ENCODE measurements at places on chromosomes 7 and 10. TPM values are rescaled to one million over a fixed set of nuclear protein-coding genes. Genes with fewer than 3 reads are reported as not detected.
A peak's percentile ranks its signal among the peaks of the same experiment; 100 is the strongest.

GRCh38 chr10:86689146-86689545 is 20.8 kb downstream of the LDB3 start:
- DNase-seq: no peak

DNA sequence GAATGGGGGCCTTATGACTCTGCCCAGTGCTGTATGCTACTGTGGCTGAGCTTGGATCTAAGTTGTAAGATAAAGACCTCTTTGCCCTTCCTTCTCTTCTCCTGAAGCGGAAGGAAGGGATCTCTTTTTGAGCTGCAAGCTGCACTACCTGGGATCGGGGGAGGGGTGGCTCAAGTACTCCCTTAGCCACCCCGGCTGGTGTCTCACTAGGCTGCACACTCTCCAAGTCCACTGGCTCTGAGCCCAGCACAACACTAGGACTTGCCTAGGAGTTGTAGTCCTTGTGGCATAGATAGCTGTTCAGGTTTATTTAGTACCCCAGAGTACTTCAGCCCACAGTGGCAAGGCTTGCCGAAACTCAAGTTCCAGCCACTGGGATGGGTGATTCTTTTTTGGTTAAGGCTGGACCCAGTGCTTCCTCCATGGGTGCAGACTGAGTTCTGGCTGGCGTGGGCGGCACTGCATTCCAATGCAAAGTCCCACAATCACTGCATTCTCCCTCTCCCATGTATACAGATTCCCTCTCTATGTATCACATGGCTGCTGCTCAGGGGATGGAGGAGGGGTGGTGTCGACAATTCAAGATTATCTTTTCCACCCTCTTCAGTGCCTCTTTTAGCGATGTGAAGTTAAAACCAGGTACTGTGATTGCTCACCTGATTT is 76.2 kb upstream of the SLC25A13 start:
- no peak for DNase-seq

DNA sequence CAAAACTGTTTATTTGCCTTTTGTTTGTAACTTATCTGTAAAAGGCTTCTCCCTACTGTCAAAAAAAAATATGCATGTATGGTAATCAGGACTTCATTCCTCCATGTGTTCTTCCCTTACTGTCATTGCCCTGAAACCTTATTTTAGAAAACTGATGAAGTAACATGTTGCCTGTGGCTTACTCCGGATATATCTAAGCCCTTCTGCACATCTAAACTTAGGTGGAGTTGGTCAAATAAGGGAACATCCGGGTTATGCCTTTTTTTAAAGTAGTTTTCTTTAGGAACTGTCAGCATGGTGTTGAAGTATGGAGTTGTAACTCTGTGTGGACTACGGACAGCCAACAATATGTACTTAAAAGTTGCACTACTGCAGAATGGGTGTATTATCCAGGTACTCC is 6.2 kb downstream of the SAR1A start:
- no peak for DNase-seq

GRCh38 chr10:60293581-60294175 is 96.0 kb downstream of the ANK3 start:
- DNase-seq: no peak

DNA sequence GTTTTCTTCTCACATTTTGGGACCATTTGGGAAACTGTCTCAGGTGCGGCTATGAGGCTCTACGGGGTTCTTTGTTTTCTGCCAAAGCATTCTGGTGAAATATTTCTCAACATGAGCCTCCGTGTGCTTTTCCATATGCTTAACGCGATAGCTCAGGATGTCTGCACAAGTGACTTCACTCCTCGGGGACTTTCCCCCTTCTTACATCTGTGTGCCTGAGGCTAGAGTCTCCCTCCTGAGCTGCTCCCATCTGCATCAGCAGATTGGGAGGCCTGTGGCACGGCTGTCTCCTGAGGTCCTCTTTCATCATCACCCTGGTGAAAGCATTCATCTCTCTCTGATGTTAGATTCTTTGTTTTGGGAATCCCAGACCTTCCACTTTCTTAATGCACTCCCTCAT is 1190.9 kb downstream of the TYW1 start:
- no peak for DNase-seq

- no peak for DNase-seq
Observed at GRCh38 chr7:139741239-139741638, 36.6 kb downstream of the HIPK2 start.

- DNase-seq: peak; percentile 47
Observed at GRCh38 chr10:14063531-14064285, 267.0 kb downstream of the FRMD4A start.

DNA sequence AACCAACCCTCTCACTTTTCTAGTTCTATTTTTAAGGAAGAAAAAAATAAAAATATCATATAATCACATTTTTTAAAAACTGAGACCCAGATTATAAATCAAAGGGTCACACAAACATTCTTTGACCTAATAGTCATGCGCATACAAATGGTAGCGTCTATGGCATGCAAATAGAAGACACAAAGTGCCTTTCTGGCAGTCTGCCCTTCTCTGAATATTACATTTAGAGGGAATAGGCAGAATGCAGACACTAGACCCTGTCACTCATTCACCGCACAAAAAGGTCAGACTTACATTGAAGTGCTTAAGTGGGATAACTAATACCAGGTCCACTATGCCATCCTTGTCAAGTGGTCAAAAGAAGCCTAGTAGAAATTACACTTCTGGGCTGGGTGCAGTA is 26.5 kb upstream of the FHIP2A start:
- DNase-seq: no peak

DNA sequence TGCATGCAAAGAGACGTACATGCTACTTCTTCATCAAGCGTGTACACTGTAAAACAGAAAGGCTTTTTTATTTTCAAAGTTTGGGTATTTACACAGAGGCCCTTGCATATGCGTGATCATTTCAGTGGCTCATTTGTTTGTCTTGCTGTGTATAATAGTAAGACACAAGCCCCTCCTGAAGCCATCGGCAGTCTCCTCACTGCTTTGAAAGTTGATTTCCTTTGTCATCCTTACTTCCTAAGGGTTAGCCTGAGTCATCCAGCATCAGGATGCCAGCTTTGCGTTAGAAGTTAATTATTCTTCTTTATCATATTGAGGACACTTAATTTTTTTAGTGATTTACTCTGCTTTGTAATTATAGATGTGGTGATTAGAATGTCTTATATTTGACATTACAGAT is 72.5 kb upstream of the CTBP2 start:
- DNase-seq: no peak

DNA sequence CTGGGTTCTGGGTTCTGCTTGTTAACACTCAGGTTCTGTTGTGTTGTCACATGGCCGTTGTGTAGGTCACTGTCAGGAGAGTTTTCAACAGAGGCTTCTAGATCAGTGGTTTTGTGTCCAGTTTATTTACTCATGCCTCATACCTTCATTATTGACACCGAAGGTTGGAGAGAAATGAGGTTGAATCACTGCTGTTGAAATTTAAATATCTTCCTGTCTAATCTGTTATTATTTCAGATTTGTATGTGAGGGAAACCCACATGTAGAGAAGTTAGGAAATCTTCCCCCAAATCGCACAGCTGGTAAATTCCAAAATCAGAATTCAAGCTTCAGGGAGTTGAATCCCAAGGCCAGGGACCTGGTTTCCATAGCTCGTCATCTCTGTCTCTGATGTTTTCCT is 28.3 kb upstream of the KLF6 start:
- no peak for DNase-seq

GRCh38 chr7:157947504-157947903 is 610.7 kb downstream of the DNAJB6 start:
- DNase-seq: no peak

GRCh38 chr10:62934258-62934657 is 118.1 kb upstream of the EGR2 start:
- DNase-seq: no peak

GRCh38 chr7:105017657-105018365 is 3.8 kb downstream of the KMT2E start:
- DNase-seq: no peak

DNA sequence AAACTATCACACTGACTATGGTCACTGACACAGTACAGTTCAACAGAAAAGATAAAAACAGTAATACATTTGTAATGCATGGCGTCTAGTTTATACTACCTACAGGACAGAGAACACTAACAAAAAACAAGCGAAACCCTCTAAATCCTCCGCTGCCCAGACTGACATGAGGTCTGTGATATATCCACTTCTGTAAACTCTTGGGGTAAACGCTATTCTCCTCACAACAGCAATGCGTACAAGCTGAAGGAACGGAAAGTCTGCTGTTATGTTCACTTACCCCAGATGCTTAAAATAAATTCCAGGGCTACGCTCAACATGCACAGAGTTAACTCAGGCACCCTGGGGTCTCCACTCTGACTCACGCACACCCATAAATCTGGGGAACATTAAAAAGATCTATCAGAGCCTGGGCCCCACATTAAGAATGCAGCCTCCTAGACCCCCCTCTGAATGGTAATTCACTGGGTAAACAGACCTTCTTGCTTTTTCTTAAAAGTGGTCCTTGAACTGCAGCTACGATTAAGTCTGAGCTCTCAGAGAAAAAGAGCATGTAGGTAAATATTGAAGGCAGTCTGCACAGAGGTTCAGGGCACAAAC is 105.6 kb downstream of the CTBP2 start:
- no peak for DNase-seq

- no peak for DNase-seq
Observed at GRCh38 chr10:21020545-21020944, 123.4 kb upstream of the NEBL start.

DNA sequence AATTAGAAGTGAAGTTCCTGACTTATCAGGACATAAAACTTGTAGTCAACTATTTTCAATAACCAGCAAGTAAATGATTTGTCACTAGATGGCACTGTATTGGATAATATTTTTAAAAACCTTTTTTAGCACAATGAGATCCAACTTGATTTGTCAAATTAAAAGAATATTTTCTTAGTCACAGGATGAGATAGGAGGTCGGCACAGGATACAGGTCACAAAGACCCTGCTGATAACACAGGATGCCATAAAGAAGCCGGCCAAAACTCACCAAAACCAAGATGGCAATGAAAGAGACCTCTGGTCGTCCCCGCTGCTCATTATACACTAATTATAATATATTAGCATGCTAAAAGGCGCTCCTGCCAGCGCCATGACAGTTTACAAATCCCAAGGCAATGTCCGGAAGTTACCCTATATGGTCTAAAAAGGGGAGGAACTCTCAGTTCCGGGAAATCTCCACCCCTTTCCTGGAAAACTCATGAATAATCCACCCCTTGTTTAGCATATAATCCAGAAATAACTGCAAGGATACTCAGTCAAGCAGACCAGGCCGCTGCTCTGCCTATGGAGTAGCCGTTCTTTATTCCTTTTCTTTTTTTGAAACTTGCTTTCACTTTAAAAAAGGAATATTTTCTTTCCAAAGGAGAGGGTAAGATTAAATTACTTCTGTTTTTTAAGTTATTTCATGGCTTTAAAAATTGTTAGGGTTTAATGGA is 255.7 kb upstream of the MKLN1 start:
- peak; percentile 63 for DNase-seq

DNA sequence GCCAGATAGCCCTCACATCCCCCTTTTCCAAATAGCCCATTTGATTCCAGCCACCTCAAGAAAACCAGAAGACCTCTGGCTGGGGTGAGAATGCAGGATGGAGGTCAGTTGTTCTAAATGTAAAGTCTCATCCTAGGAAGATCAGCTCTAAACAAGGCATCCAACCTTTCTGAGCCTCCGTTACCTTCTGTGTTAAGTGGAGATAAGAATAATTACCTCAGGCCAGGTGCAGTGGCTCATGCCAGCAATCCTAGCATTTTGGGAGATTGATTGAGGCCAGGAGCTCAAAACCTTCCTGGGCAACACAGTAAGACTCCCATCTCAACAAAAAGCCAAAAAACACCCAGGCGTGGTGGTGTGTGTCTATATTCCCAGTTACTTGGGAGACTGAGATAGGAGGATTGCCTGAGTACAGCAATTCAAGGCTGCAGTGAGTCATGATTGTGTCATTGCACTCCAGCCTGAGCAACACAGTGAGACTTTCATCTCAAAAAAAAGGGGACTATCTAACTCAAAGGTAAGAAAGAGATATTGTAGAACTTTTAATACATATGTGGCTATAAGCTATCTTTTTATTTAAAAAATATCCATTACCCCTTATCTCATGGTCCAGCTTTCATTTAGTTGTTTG is 43.5 kb downstream of the PRTFDC1 start:
- no peak for DNase-seq

- DNase-seq: no peak
Observed at GRCh38 chr7:128427289-128427891, 17.6 kb upstream of the IMPDH1 start.

- no peak for DNase-seq
Observed at GRCh38 chr10:63294781-63295180, 161.7 kb downstream of the NRBF2 start.

DNA sequence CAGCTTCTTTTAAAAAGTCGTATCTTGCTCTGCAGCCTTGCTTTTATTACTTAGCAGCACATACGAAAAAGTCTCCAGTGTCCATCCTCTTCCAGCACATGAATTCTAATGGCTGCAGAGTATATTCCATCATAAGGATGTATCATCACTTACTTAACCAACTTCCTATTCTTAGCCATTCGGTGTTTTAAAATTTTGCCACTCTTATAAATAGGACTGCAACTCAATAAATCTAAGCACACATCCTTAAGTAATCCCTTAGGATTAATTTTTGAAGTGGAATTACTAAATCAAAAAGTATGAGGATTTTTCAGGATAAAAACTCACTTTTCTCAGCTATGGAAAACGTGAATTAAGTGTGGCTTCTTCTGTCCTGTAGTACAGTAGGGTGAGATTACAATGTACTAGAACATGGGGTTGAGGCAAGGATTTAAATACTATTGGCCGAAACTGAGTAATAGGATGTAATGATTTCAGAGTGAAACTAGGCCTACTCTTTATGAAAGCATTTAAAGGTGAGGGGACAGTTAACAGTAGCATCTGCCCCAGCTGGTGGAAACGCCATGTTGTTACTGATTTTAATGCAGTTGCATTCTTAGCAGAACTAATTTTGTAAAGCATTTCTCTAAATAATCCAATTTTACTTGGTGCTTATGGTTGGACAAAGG is 1035.5 kb downstream of the LRMDA start:
- no peak for DNase-seq

DNA sequence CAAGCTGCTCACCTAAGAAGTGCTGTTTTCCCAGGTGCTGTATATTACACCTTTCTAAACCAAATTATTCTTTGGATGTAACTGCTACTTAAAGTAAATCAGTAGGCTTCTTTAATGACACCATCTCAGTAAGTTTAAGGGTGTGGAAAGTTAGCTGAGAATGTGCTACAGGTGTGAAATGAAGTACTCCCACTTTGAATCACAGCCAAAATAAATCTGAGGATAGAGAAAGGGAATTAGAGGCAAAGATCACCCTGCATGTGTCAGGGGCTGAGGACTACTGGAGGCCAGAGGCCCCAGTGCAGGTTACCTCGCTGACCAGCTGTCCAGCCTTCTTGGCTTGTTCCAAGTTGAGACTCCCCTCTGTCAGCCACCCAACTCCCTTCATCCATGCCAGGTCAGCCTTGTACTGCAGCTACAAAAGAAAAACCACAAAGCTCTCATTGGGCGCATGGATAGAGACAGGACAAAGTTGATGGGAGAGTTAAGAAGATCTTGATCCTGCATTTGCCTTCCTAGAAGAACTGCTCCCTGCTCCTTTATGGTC is 35.2 kb downstream of the NRAP start:
- no peak for DNase-seq

MAT1A gene
- 0.30 TPM for total RNA-seq

TCTN3 gene
- 8.5 TPM for total RNA-seq

KAT6B gene
- 36.2 TPM for total RNA-seq

SPDYE5 gene
- not detected for total RNA-seq

GPR26 gene
- total RNA-seq: not detected

WBP1L gene
- total RNA-seq: 19.7 TPM

CALHM3 gene
- total RNA-seq: not detected

NSUN5 gene
- total RNA-seq: 16.2 TPM

ITIH5 gene
- 8.5 TPM for total RNA-seq

CH25H gene
- 0.22 TPM for total RNA-seq

MOGAT3 gene
- total RNA-seq: not detected

Measured in Right ventricle myocardium superior (tissue), 1 donor.